ENCODE measurements at places on chromosomes 6 and 20.

DNA sequence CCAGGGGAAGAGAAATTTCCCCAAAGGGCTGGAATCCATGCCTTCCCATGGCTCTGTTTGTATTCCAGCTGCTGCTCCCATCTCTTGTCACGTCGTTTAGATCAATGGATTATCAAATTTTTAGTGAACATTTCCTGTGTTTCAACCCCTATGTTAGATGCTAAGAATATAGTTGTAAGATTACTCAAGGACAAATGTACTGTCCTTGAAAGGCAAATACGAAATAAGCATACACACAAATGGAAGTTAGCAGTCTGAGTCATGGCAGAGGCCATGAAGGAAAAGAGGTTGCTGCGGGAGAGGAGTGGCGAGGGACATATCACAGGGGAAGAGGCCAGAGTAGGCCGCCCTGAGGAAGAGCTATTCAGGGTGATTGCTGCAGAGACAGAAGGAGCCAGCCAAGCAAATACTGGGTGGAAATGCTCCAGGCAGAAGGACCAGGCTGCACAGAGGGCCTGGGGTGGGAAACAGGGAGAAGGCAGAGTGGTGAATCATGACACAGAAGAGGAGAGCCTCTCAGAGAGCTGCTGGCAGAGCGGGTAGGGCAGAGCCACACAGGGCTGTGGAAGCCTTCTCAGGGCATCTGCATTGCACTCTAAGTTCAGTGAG lies 219.2 kb upstream of the LRFN2 start:
- no peak for DNase-seq

DNA sequence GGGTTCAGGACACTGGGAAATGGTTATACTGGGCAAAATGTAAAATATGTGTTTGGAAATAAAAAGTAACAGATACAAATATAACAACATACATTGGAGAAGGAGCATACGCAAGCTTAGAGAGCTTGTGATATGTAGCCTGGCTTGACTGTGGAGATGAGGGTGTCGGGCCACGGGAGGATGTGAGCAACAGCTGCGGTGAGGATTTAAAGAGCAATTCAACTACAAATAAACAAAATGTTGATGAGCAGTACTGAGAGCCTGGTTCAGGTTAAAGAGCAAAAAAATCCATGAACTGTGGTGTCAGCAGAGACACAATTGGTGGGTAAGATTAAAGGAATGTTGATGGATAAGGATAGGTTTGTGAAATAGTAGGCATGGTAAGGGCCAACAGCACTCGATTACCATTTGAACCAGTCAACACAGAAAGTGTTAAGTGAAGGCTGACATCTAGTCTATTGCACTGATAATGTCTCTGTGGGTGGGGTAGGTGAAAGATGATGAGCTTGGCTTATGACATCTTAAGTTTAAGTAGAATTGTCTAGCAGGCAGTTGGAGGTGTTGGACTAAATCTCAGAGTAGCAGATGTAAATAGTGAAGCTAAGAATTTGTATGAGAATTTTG lies 723.2 kb downstream of the EPM2A start:
- DNase-seq = no peak

DNA sequence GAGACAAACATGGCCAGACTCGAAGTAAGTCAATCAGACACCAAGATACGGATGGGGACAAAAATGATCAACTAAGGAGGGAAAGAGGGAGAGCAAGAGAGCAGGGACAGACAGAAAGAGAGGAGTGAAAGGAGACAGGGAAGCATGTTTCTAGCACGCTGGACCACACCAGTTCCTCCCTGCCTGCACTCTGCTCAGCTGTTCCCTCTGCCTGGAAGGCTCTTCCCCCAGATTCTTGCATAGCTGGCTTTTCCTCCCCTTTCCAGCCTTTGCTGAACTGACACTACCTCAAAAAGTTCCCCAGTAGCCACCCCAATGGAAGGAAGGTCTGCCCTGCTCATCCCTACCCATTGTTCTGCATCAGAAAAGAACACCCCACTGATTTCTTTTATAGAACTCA lies 185.9 kb downstream of the MAFB start:
- DNase-seq = no peak

- no peak for DNase-seq
These were observed 29.0 kb upstream of the GTSF1L start for GRCh38 chr20:43755851-43756250.

GRCh38 chr20:199996-200395 lies 10.5 kb upstream of the DEFB128 start:
- no peak for DNase-seq

DNA sequence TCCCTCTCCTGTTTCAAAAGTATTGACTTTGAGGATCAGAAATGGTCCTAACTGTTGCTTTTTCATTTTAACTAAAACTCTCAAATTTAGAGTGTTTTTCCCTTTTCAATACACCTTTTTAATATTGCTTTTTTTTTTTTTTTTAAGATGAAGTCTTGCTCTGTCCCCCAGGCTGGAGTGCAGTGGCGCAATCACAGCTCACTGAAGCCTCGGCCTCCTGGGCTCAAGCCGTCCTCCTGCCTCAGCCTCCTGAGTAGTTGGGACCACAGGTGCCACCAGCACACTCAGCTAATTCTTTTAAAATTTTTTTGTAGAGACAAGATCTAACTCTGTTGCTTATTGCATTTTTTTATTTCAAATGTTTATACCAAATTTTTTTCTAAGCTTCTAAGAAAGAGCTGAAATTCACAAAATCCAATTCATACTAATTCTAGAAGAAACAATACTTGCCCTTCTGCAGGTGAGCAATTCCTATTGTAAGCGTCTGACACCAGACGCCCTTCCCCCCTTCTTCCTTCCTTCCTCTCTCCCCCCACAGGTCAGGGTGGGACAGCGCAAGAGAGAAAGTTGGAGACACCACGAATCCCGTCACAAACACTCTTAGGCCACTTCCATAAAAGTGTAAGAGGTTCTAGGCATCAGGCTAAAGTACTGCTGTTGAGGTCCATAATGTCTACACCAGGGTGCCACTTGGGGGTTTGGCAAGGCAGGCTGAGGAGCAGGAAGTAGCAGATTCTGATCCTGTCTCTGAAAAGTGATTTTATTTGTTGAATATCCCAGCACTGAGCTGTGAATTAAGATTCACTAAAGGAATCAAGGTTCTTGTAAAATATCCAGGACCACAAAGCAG lies 12.8 kb downstream of the DLL1 start:
- peak; percentile 46 for DNase-seq

DNA sequence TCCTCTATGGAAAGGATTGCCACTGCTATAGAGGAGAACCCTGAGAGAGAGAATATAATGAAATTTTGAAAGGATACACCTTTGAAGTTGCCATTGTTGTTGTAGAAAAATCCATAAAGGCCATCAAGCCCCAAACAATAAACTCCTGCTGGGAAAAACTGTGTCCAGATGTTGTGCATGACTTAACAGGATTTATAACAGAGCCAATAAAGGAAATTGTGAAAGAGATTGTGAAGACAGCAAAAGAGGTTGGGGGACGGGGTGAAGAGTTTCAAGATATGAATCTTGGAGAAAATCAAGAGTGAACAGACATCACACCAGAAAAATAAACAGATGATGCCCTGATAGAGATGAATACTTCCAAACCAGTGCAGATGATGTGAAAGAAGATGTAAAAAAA lies 396.4 kb downstream of the BCKDHB start:
- no peak for DNase-seq
